ENCODE measurements at places on chromosomes 3 and 15.

DNA sequence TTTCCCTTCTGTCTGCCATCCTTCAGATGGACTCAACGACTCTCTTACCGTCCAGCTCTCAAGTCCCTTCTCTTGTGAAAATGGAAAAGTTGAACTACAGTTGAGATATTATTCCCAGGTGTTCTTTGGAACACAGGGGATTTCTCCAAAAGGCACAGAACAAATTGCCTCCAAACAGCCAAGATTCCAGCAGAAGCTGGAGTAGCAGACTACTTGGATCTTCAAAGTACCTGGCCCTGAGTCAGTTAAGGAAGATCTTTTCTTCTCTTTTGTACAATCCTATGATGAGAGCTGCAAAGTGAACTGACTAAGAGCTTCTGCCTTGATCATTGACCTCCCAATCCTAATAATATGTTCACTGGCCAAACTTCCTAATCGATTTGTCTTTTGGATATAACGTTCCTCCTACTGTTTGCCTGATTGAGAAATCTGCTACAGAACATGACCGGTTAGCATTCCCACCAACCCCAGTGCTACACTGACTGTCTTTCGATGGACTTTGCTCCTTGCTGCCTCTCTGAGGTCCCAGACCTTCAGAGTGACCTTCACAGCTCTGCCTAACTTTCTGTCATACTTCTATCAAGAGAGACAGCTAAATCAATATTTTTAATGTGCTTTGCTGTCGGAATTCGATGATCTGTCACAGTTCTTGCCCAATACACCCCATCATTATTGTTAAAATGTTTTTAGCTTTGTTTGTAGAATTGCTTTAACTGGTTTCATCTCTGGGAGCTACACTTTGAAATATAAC is 21.9 kb downstream of the PAQR9 start:
- DNase-seq: no peak

DNA sequence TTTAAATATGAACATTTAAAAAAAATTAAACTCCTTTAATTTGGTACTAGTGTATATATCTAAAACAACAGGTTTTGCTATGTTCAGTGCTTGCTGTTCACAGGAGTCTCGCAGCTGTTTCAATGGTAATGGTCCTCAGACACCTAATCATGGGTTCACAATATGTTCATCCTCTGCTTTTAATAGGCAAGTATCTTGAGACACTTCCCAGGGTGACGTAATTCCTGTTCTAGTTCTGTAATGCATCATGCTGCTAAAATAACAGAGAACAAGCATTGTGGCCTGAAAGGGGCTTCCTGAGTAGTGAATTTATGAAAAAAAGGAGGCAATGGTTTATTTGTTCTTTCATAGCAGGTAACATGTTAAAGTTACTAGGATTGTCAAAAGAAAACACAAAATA is 625.2 kb upstream of the GBE1 start:
- no peak for DNase-seq

DNA sequence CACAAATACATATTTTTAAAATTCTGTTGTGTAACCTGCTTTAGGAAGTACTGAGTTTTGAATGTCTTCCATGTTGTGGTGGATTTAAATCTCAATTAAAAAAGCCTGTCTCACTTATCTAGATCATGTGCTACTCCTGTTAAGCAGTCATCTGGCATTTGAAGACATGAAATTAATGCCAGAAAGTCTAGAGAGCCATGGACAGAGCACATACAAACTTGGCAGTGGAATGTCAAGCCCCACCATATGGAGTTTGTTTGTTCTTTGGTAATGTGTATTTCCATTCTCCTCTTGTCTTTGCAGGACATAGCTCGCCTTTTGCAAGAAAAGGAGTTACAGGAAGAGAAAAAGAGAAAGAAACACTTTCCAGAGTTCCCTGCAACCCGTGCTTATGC is 39.3 kb upstream of the UTS2B start:
- DNase-seq: no peak

GRCh38 chr3:178778589-178778988 is 242.4 kb downstream of the KCNMB2 start:
- no peak for DNase-seq

- no peak for DNase-seq
Measured at GRCh38 chr3:3177861-3178497, 1.5 kb downstream of the CRBN start.

DNA sequence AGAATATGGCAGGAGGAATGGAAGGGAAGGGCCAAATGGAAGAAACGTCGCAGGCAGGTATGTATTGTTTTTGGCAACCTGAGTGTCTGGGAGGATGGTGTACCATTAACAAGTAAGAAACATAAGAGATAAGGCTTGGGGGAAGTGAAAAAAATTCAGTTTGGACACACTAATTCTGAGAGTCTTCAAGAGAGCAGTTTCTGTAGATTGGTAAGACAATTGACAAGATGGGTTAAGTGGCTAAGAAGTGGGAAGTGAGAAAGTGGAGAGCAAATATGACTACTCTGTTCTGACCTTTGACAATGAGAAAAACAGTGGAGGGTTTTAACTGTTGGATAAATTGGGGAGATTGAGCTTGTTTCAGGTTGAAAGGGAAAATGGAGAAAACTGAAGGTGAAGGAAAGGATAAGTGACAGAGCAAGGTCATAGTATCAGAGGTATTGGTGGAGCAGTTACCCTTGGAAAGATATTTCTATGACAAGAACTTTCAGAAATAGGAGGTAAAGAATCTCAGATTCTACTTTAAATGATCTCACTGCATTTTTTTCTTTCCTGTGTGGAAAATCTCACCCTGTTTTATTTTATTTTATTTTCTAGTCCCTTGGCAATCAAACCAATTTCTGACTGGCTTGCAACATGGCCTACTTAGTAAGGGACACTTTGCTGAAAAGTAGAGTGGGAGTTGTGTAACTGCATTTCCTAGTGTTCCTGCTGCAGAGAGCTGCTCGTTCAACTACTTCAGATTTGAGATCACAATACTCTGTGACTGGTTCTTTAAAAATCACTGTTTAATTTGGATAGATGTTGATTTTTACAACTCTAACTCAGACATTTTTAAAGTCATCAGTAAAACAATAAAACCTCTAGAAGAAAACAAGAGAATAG is 23.1 kb upstream of the GABPB1 start:
- no peak for DNase-seq

- DNase-seq: no peak
Measured at GRCh38 chr3:181912384-181912783, 200.7 kb downstream of the SOX2 start.

Data from kidney glomerular epithelial cell (primary cell).